ENCODE measurements at places on chromosomes 2 and 18.

DNA sequence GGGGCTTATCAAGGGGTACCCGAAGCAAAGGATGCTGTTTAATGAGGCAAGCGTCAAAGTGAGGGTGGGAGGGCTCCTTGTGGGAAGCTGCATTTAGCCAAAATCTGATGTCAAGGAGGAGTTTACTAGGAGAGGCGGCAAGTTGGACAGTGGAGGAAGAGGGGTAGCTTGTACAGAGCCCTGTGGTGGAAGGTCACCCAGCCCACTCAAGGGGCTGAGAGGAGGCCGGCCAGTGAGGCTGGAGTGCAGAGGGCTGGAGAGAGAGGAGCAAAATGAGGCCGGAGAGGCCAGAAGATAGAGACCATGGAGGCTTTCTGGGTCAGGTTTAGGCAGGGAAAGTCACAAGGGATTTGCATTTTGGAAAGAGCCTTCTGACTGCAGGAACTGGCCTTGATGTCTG is 49.5 kb downstream of the ASB1 start:
- DNase-seq: no peak

DNA sequence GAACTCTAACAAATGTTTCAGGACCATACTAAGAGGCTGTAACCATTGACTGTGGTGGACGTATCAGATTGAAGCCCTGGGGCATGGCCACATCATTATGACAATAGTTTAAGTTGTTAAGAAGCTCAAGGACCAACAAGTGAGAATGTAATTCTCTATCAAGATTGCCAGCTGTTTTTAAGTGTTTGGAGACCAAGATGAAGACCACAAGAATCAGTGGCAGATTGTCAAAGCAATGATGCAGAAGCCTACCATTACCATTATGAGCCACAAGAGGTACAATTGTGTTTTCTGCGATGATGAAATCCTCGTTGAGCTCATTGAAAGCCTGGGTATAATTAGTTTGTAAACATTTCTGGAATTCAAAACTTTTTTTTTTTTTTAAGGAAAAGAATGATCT is 261.1 kb upstream of the ZEB2 start:
- no peak for DNase-seq

DNA sequence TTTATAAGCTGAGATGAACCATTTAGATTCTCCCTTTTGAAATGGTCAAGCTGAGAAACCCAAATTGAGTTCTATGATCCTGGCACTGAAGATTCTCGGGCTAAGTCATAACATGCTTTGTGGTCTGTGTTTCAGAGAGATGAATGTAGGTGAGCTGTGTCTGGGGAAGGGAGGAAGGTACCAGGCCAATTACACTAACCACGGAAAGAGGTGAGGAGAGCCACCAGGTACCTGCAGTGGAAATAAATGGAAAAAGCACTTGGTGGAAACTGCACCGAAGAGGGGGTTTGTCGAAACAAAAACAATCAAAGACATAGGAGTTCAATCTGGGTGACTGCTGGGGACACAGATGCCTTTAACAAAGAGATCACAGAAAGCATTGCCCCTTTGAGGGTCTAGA is 963 bp upstream of the MRPL44 start:
- DNase-seq: no peak

GRCh38 chr2:159925975-159926374 is 128.0 kb upstream of the CD302 start:
- DNase-seq: no peak

DNA sequence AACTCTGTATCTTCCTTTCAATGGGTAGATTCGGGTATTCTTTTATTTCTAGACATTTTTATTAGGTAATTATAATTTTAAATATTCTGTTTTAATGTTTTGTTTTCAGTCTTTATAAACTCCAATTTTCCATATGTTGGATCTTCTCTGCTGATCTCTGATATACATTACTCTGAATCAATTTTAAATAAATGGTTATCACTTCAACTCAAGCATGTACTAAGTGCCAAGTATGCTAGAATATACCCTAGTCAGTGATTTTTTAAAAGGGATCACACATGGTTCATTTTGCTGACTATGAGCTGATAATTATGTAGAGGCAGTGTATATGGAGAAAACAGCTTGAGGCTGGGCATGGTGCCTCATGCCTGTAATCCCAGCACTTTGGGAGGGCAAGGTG is 41.7 kb upstream of the NCOA1 start:
- DNase-seq: no peak

GRCh38 chr18:58213440-58213839 is 169.4 kb downstream of the NEDD4L start:
- no peak for DNase-seq

- DNase-seq: no peak
Measured at GRCh38 chr2:73067043-73067442, 4.5 kb downstream of the SFXN5 start.
